ENCODE measurements at places on chromosomes 12 and 14.

DNA sequence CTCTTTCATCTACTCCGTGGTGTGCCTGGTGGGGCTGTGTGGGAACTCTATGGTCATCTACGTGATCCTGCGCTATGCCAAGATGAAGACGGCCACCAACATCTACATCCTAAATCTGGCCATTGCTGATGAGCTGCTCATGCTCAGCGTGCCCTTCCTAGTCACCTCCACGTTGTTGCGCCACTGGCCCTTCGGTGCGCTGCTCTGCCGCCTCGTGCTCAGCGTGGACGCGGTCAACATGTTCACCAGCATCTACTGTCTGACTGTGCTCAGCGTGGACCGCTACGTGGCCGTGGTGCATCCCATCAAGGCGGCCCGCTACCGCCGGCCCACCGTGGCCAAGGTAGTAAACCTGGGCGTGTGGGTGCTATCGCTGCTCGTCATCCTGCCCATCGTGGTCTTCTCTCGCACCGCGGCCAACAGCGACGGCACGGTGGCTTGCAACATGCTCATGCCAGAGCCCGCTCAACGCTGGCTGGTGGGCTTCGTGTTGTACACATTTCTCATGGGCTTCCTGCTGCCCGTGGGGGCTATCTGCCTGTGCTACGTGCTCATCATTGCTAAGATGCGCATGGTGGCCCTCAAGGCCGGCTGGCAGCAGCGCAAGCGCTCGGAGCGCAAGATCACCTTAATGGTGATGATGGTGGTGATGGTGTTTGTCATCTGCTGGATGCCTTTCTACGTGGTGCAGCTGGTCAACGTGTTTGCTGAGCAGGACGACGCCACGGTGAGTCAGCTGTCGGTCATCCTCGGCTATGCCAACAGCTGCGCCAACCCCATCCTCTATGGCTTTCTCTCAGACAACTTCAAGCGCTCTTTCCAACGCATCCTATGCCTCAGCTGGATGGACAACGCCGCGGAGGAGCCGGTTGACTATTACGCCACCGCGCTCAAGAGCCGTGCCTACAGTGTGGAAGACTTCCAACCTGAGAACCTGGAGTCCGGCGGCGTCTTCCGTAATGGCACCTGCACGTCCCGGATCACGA is 2.2 kb downstream of the SSTR1 start:
- DNase-seq, result no peak

DNA sequence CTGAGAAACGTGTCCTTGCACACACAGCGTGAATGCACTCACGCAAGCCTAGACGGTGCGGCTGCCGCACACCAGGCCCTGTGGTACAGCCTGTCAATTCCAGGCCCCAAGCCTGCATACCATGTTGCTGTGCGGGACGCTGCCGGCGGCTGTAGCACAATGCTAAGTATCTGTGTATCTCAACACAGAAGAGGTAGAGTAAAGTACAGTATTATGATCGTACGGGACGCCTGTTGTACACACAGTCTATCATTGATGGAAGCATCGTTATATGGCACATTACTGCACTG is 45.0 kb downstream of the AMN start:
- no peak for DNase-seq

DNA sequence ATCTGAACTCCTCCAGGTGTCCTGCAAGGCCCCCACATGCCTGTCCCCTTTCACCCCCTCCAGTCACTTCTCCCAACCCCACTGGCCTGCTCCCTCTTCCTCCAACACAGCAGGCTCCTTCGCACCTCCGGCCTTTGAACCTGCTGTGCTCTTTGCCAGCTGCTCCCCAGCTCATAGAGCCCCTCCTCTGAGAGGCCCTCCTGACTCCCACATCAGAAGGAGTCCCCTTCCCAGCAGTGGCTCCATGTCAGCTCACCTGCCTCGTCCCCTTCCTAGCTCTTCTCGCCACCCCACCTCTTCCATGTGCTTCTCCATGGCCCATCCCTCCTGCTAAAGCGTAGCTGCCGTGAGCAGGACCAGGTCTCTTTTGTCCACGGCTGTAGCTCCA is 22.1 kb downstream of the SCARB1 start:
- DNase-seq, result no peak

DNA sequence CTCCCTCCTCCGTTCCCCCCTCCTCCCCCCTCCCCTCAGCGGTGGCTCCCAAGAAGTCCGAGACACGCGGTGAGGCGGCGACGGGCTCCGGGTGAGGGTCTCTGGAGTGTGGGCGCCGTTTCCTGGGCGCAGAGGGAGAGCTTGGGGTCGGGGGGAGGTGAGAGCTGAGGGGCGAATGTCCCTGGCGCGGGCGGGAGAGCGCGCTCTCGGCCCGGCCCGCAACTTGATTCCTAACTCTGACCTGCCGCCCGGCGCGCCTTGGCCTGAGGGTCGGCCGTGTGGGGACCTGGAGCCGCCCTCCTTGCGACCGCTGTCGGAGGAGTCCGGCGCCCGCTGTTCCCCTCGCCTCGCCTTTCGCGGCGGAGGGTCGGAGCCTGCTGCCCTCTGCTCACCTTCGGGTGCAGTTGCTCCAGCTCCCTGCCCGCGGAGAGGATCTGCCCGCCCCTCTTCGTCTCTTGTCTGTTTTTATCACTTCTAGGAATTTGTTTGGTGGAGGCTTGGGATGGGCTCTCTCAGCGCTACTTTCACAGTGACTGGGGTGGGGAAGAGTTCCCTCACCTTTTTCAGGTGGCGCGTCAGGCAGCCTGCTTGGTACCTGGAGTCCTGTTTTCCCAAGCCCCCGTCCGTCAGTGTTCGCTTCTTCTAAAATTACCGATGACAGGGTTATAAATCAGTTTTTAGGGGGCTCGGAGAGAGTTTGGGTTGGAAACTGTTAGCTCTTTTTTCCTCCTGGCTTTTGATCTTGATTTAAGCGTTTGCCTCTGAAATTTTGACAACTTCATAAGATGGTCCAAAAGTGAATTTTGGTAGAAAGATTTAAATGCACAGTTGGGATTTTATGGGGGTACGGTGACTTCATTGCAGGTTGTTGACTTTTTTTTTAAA is 495 bp downstream of the ADIPOR2 start:
- DNase-seq, result no peak

GRCh38 chr12:92539110-92539749 is 163.6 kb upstream of the PLEKHG7 start:
- no peak for DNase-seq

DNA sequence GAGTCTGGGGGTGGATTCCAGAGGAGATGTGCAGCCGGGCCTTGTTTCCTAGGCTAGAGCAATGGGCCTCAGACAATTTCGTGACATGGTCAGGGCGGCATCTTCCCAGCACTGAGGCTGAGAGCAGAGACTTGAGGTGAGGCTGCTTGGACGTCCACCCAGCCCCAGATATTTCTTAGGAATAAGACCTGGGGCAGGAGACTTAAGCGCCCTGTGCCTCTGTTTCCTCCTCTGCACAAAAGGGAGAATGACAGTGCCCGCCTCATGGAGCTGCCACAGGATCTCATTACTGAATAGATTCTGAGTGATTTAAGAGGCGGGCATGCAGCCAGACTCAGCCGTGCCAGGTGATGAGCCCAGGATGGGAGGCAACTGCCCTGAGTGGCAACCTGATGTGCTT is 297.9 kb upstream of the SFSWAP start:
- no peak for DNase-seq

GRCh38 chr14:105647784-105648608 is 121.6 kb downstream of the TMEM121 start:
- DNase-seq, result no peak

DNA sequence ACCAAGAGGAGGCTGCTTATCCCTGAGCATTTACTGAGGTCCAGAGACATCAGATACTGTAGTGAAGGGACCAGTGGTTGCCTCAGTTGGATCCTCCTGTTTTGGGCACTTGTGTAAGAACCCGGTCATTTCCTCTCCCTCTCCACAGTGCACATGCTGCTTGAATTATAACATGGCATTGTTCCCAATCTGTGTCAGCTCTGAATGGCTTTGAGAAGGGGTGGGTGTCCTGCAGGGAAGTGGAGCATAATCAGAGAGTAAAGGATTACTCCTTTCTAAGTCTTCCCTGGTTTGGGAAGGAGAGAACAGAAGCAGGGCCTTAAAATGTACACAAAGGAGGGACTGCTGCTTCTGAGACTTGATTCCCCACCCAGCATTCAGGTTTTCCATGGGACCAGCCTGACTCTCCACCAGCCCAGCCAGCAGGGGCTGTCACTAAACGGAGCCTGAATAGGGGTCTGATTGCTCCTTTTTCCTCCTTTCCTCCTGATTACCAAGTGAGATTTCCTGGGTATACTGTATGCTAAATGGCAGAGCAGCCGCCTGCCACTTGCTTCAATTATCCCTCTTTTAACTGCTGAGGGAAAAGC is 78.4 kb downstream of the NRXN3 start:
- no peak for DNase-seq

GRCh38 chr12:49662998-49663843 is 39.9 kb downstream of the PRPF40B start:
- DNase-seq, result no peak

GRCh38 chr12:108587826-108588225 is 10.1 kb downstream of the TMEM119 start:
- DNase-seq, result no peak

- no peak for DNase-seq
These were observed 12.0 kb downstream of the SOAT2 start for GRCh38 chr12:53115112-53115890.

- DNase-seq, result no peak
These were observed 358.0 kb downstream of the DAD1 start for GRCh38 chr14:22231018-22231417.

DNA sequence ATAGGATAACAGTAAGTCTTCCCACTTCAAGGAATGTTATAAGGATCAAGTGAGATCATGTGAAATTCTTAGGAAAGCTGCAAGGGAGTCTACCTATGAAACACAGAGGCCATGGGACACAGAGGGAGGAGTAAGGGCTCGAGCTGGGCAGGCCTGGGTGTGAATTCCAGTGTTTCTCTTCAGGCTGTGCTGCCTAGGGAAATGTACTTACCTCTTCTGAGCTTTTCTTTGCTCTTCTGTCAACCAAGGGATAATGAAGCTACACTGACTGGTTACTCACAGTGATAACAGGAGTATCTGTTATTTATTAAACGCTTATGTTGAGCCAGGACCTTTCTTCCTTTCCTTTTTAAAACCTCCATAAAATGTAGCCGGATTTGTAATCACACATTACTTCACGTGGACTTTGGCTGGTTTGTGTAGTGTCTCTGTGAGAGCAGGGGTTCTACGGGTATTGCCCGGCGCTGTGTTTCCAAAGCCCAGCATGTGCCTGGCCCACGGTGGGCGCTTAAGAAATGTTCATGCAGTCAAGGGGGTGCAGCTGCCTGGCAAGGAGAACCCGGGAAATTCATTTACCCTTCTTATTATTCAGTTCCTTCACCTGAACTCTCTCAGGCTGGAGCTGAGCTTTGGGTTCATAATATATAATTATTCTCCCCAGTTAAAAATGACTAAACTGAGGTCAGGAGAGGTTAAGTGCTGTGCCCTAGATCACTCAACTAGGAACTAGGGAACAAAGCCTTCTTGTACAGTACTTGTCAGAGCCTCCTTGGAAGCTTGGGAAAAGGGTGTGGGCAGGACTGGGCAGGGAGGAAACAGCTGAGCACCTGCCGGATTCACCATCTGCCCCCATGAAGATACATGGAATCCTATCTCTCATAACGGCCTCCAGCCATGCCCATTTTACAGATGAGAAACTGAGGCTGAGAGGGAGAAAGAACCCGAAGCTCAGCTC is 214.2 kb downstream of the CACNA1C start:
- DNase-seq, result no peak

- no peak for DNase-seq
These were observed 11.1 kb upstream of the CIPC start for GRCh38 chr14:77086951-77087350.

- DNase-seq, result no peak
These were observed 55.8 kb downstream of the BCL2L14 start for GRCh38 chr12:12126551-12126950.

DNA sequence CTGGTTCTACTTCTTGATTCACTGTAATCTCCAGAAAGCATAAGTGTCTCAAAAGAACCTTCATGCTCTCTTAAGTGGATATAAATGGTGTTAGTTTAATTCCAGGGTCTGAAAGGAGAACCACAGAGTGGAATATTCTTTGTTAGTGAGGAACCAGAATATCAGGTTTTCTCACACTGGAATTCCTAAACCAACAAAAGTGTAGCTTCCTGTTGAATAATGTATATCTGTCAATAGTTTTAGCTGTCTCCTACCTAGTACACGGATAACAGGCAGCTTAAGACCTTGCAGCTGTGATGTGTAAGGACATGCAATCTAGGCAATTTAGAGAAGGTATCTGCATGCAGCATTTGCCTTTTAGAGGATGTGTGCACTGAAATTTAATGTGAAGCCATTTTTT is 24.0 kb downstream of the LRIG3 start:
- no peak for DNase-seq

- no peak for DNase-seq
These were observed 342.6 kb upstream of the NAV3 start for GRCh38 chr12:77488041-77488620.

GRCh38 chr14:61512026-61512834 is 183.1 kb upstream of the HIF1A start:
- DNase-seq, result no peak

GRCh38 chr12:83818881-83819280 is 1093.7 kb downstream of the SLC6A15 start:
- no peak for DNase-seq

GRCh38 chr14:55654243-55654642 is 74.2 kb downstream of the KTN1 start:
- no peak for DNase-seq

DNA sequence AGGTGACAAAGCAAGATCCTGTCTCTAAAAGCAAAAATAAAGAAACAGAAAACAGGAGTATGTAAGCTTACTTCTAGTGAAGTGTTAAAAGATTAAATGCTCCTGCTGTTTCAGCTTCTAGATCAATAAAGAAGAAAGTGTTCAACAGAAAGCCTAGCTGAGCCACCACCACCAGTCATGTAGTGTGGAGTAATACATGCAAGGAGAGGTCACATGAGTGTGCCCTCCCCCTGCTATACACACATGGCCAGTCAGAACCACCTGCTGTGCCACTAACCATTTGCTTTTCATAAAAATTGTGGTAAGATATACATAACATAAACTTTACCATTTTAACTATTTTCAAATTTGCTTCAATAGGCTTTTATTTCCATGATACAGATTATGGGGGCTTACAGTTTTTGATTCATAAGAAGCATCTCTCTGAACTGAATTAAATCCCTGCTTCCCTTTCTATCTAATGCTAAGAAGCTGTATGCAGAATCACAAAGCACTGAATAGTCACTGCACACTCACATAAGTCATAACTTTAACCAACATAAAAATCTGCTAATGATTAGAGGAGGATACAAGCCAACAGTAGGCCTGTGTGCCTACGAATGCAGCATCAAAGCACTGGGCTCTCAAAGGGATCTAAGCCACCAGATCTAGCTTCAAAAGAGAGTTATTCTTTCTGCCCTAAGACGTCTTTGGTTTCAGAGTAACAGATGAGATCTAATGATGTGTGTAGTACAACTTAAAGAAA is 515.5 kb downstream of the C12orf50 start:
- no peak for DNase-seq

DNA sequence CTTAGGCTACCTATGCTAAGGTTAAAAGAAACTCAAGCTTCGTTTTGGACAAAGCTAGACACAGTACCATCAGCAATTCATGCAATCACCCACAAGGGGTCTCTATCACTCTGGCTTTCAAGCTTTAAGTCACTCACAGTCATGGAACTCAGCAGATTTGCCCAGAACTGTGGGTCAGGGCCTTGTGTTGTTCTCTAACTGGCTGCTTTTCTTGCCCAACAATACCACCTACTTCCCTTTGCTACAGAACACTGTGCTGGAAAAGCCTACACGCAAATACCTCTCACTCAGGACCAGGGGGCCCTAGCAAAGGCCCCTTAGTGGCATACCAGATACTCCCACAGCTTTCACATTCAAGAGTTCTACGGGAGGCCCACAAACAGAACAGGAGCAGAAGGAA is 9.1 kb downstream of the NEMP1 start:
- DNase-seq, result no peak

Data from retinal pigment epithelial cell (primary cell).